ENCODE measurements at places on chromosomes 7 and 10. TPM values are rescaled to one million over a fixed set of nuclear protein-coding genes. Genes with fewer than 3 reads are reported as not detected.
A peak's percentile ranks its signal among the peaks of the same experiment; 100 is the strongest.

GRCh38 chr7:100021297-100021696 lies 5.9 kb downstream of the ZKSCAN1 start:
- no peak for DNase-seq

- no peak for DNase-seq
These were observed 66.1 kb downstream of the KCNMA1 start for GRCh38 chr10:77571490-77571889.

GRCh38 chr10:22816298-22816653 lies 101.9 kb upstream of the PIP4K2A start:
- DNase-seq = peak; percentile 98

DNA sequence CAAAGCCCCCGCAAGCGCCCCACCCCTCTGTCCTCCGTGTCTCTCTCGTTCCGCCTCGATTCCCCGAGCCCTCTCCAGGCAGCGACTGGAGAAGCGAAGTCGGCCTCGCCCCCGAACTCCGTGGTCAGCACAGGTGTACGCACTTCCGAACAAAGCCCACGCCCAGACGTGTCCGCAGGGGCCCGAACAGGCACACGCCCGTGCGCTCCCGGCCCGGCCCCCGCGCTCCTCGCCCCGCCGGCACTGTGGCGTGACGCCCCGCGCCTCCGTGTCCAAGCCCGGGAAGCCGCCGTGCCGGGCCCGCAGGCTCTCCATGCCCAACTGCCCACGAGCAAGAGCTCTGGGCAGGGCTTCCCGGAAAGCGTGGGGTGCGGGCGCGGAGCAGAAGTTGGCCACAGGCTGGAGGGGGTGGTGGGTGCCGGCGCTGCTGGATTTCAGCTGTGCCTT lies 662 bp downstream of the NRCAM start:
- peak; percentile 44 for DNase-seq

- peak; percentile 62 for DNase-seq
These were observed 152.6 kb downstream of the PKD1L1 start for GRCh38 chr7:47795631-47796030.

DNA sequence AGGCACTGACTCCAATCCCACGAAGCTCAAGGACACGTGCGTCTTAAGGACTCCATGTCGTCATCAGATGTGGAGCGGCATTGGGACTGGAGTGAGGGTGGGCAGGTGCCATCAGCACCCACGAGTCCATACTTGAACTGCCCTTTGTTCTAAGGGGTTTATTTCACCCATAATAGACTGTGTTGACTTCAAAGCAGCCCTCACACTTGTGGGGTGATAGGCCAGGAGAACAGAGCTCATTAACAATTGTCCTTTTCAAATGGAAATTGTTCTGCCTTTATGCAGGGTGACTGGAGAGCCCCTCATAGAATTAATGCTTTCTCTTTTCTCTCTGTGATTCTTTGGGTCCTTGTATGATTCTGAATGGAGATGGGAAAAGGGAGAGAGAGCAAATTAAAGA lies 376.9 kb upstream of the MGMT start:
- no peak for DNase-seq

- DNase-seq = no peak
These were observed 74.0 kb downstream of the FGFR2 start for GRCh38 chr10:121524157-121524817.

GRCh38 chr10:51857305-51857704 lies 157.9 kb upstream of the CSTF2T start:
- no peak for DNase-seq

GRCh38 chr10:4786043-4786839 lies 39.8 kb upstream of the AKR1E2 start:
- DNase-seq = no peak

- no peak for DNase-seq
These were observed 3.3 kb downstream of the CASD1 start for GRCh38 chr7:94512735-94513564.

DNA sequence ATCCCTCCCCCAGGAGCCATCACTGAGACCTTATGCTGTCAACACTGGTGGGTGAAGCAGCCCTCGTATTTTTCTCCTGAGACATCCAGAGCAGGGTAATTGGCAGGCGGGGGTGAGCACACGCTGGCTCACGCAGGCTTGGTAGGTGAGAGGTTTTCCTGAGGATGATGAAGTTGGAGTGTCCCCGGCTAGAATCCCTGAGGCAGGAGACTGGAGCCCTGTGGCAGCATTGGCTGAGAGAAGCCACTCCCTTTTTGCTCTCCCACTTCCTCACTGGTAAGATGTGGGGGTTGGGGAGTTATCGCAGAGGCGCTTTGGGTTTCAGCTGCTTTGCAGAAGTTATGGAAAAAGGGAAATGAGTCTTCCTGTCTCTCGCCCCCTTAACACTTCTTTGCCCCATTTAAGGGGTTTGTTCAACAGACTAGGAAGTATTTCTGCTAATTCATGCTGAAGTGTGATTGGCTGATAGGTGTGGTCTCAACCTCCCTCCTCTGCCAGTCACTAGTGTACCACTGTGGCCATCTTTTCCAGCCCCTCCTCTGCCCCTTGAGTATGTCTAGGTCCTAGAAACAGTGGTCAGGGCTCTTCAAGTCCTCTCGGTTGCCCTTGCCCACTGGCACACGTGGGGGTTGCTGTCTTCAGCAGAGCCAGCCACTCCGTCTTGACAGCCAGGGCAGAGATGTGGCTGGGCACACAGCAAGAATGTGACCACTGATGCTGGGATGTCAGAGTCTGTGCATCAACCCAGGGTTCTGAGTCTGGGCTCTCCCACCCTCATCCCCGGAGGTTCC lies 5.7 kb downstream of the ARPC1B start:
- peak; percentile 88 for DNase-seq

DNA sequence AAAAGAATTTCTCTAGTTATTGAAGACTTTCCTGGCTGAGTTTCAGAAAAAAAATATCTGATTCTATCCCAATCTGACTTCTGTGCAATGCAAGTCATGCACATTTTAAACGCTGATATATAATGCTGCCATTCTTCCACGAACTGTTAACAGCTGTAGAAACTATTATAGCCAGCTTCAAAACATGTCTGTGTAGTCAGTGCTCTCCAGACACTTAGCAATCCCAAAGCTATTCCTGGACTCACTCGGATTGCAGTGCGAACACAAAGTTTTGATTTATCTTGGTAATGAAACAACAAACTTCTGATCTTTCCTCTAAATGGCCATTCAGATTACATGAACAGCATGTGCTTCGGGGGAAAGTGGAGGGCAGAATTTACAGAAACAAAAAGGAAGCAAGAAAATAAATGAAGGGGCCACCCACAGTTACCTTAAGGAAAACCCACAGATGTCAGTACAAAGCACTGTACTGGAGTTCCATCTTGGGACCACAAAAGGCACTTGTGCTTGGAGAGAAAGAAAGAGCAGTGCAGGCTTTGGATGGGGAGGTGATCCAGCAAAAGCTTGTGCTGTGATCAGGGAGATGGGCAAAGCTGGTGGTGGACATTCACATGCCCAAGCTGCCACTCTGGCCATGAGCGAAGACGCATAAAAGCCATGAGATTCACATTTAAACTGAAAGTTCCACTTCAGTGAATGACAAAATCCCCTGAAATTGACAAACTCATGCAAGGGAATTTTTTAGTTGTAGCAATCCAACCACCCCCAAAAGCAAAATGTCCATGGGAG lies 32.1 kb upstream of the ADO start:
- no peak for DNase-seq

DNA sequence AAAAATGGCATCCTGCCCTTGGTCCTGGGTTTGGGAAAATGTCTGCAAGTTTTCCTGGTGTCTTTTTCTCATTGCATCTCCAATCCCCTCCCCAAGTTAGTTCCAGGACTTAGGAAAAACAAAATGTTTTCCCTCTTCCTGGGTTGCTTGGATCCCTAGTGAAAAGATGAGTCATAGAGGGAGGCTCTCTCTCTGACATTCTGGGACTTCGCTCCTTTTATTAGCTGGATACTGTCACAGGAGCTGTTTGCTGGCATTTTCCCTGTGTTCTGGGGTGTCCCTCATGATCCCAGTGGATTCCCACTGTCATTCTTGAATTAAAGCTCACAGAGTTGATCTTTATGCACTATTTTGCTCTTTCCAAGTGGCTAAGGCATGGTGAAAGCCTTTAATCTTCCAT lies 316.4 kb upstream of the MBL2 start:
- DNase-seq = no peak

Gene ELMO1
- total RNA-seq = not detected

Measured in Caki2 (cell line).